ENCODE measurements at places on chromosomes 13 and 19. TPM values are rescaled to one million over a fixed set of nuclear protein-coding genes. Genes with fewer than 3 reads are reported as not detected.

PALM3 gene
- total RNA-seq, result 0.99 TPM

IGSF23 gene
- total RNA-seq, result not detected

- DNase-seq, result no peak
Observed at GRCh38 chr19:5681391-5682106, 722 bp downstream of the HSD11B1L start.

- DNase-seq, result no peak
Observed at GRCh38 chr19:55300886-55301458, 17.2 kb downstream of the BRSK1 start.

PLK5 gene
- total RNA-seq, result not detected

- no peak for DNase-seq
Observed at GRCh38 chr19:47123406-47123805, 7.2 kb upstream of the SAE1 start.

ZNF600 gene
- total RNA-seq, result 3.3 TPM

GRCh38 chr19:47247308-47247990 is 8.9 kb upstream of the CCDC9 start:
- peak; percentile 85 for DNase-seq

DNA sequence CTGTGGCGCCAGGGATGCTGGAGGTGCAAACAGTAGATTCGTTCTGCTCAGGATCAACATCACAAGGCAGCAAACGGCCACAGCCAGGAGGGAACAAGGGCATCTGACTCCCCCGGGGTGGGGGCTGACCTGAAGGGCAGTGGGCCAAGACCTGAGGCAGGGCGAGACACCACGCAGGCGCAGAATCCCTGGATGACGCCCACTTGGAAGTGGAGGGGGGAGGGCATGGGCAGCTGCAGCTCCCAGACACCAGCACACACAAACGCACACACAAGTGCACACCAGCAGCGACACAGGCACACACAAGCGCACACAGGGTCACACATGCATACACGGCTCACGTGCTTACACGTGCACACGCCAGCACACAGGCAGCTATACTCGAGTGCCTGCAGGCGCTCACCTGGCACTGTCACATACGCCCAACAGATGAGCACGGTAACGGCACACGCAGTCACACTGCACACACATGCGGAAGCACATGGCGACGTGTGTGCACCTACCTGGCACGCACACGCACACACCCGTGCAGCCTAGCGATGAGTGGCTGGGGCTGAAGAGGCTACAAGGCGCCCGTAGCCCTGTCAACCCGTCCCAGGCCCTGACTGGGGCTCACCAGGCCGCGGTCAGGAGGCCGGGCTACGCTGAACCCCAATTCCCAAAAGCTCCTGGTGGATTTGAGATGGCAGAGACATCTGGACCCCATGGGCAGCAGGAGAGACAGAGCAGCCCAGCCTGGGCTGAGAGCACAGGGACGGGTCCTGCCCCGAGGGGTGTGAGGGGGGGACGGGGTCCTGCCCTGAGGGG is 5.5 kb downstream of the C2CD4C start:
- DNase-seq, result no peak

ZGLP1 gene
- total RNA-seq, result 2.1 TPM

GRCh38 chr19:34678421-34678820 is 943 bp downstream of the ZNF302 start:
- DNase-seq, result no peak

- DNase-seq, result peak; percentile 54
Observed at GRCh38 chr19:50510700-50511068, 307 bp downstream of the JOSD2 start.

SYCN gene
- total RNA-seq, result not detected

TPTE2 gene
- not detected for total RNA-seq

DNA sequence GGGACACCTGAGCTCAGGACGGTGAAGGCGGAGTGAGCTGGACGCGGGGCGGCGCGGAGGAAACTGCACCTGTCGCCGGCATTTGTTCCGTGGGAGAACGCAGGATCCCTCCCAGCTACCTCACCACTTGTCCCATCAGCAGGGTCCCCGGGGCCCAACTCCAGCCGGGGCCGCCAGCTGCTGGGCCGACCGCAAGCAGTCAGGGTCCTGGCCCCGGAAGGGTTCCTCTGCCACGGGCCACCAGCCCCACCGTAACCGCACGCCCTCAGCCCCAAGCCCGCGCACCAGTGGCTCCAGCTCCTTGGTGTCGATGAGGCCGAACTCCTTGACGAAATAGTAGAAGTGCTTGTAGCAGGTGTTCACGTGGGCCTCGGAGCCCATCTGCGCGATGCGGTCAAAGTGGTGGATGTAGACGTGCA is 19.6 kb downstream of the MOB3A start:
- DNase-seq, result no peak

HNRNPA1L2 gene
- 9.4 TPM for total RNA-seq

DNA sequence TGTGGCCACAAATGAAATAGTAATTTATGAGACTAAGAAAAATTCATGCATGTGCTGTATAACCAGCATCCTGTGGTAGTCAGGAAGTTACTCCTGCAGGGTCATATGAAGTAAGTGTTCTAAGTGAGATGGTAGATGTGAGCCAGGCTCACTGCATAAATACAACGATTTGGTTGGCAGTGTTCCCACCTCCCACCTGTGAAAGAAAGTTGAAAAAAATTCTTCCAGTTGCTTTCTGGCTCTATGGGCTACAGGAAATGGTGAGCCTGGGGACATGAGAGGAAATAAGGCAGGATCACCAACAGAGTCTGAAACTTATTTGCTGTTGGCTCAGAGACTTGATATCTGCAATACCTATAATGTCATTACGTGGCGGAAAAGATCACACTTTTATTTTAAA is 301.7 kb upstream of the SPRY2 start:
- DNase-seq, result peak; percentile 61

UTP14C gene
- 17.0 TPM for total RNA-seq

C1QTNF9B gene
- not detected for total RNA-seq

DNA sequence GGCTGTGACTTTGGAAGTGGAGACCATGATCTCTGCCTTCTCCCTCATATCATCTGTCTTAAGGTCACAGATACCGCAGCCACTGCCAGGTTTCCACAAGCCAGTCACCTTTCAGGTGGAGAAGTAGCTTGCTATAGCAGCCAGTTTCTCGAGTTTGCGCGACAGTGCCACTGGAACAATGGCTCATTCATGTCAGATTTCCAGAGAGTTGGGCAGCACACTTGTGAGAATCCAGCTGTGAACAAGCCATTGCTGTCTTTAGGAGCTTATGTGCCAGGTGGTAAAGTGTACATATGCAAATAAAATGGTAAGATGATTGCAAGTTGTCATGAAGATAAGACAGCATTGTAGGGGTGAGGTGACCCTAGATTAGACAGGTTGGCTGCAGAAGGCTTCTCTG is 22.3 kb downstream of the GARRE1 start:
- peak; percentile 38 for DNase-seq

B3GNT3 gene
- total RNA-seq, result not detected

CILP2 gene
- total RNA-seq, result 1.1 TPM

GRCh38 chr13:108728370-108728769 is 99.0 kb downstream of the MYO16 start:
- DNase-seq, result no peak

DNA sequence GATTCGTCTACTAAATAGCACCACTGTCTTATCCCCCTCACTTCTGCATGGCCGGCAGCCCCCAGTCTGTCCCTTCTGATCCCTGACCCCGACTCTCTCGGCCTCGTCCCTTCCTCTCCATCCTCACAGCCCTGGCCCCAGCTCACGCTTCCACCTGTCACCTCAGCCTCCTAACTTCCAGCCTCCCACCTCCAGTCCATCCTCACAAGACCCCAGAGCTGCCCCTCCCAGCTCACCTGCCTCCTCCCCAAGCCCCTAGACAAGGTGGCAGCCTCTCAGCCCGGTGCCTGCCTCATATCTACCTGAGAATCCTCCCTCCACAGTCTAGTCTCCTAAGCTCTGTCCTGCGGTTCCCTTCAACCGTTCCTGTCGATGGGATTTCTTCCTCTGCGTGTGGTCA is 10.0 kb downstream of the KCNC3 start:
- DNase-seq, result no peak

POSTN gene
- not detected for total RNA-seq

- DNase-seq, result peak; percentile 39
Observed at GRCh38 chr19:46016426-46017094, 6.3 kb downstream of the PGLYRP1 start.

- DNase-seq, result no peak
Observed at GRCh38 chr13:103289681-103290080, 223.5 kb upstream of the SLC10A2 start.

- peak; percentile 35 for DNase-seq
Observed at GRCh38 chr19:47742634-47743033, 2.7 kb upstream of the NOP53 start.

DNA sequence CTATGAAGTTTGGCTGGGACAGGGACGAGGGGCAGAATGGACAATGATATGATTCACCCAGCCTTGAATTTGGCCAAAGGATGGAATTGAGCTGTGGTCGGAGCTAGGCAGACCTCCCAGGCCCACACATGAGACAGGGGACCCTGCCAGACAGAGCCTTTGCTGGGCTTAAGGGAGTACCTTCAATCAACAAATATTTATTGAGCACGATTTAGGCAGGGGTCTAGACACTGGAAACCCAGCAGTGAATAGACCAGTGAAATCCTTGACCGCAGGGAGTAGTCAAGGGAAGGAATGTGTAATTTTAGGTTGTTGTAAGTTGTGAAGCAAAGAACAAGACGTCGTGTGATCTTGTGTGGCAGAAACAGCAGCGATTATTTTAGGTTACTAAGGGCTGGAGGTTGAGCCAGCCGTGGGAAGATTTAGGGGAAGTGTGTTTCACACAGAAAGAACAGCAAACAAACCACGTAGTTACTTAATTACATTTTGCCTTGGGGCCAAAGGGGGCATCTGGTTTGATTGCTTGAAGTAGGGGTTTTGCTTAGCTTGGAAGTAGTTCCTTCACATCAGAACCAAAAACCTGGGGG is 16.9 kb upstream of the AP1M2 start:
- no peak for DNase-seq

- no peak for DNase-seq
Observed at GRCh38 chr13:110519046-110519445, 42.5 kb downstream of the RAB20 start.

GRCh38 chr19:18729933-18730530 is 46.6 kb downstream of the CRTC1 start:
- DNase-seq, result no peak

DNA sequence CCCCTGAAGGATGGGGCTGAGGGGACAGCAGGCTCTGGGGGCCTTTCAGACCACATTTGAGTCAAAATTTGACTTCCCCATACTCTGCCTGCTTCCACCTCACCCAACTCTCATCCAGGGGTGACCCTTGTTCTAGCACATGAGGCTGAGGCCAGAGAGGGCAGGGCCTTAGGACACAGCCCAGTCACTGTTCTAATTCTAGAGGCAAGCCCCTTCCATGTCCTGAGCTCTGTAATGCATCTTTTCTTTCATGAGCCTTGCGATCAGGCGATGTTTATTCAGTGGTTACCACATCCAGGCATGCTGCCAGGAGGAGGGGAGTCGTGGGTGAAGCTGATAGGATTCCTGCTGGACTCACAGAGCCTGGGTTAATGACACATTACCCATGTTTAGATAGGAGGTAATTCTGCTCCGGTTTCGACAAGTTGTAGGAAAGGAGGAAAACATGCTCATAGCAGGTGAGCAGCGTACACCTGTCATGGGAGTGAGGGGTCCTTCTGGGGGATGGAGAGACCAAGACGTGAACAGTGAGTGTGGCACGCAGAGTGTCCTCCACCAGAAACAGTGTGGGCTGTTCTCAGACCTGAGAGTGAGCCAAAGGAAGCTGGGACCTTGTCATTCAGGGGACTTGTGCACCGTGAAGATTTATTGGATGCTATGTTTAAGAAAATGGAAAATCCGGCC is 9.3 kb downstream of the RPS9 start:
- DNase-seq, result peak; percentile 95

DNA sequence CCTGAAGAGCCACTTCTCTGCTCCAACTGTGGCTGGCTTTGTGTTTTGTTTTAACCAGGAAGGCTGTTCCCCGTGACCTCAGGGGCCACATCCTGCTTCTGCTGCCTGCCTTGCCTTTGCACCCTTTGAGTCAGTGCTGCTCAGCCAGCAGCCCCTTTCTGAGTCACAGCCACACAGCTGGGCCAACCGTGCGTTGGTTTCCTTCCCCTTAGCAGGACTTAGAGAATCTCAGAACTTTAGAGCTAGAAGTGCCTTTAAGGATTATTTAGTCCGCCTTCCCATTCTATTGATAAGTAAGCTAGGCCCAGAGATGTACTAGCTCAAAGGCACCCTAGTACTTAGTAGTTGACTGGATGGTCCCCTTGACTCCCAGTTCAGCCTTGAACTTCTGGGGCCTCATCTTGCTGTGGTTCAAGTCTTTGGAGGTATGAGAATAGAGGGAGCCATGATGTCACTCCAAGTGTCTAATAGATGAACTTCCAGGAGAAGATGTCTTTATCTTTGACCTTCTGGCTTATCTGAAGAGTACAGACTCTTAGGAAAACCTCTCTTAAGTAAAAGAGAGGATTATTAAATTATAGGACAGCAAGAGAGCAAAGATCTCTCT is 8.0 kb downstream of the RGCC start:
- no peak for DNase-seq

- DNase-seq, result no peak
Observed at GRCh38 chr13:40586886-40587565, 79.4 kb downstream of the FOXO1 start.

- DNase-seq, result no peak
Observed at GRCh38 chr13:110137680-110138009, 169.3 kb downstream of the COL4A1 start.

DNA sequence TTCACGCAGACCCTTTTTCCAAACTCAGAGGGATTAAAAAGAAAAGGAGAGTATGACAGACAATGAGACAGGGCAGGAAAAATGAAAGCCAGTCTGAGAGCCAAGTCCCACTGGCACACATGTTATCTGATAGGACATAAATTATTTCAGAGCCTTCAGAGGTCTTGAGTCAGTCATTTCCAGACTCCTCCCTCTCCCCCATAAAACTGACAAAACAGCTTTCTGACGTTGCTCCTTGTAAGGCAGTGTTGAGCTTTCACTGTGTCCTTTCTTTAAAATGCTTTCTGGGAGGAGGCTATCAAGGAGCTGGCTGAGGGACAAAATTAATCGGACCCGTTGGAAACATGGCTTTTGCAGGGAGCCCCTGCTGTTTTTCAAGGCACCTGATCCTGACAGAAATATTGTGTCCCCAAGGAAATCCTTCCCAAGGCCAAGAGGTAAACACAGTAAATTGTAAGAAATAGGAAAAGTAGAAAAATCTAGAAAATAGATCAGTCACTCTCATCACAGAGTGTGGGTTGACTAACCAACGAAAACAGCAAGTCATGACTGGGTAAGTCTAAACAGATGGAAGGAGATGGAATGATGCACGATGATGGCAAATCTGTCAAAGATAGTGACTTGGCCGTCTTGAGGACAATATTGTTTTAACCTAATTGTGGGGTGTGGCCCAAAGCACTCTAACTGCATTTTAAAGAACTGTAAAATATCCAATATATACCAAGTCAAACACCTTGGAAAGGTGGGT is 89.7 kb downstream of the DCT start:
- no peak for DNase-seq

GRCh38 chr13:76828316-76828741 is 57.9 kb downstream of the KCTD12 start:
- no peak for DNase-seq

PEX11G gene
- not detected for total RNA-seq

DNA sequence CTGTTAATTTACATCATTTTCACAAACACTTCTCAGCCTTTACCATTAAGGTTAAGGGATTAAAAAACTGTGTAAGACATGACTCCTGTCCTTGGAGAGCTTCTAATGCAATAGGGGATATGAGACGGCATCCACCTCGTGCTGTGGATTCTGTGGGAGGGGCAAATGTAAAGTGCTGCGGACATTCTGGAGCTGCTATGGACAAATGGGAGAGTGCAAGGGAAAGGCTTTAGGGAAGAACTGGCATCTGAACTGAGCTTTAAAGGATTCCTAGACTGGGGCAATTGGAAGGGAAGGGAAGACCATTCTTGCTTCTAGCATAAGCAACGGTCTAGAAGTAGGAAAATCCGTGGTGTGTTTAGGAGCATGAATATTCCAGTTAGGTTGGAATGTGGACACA is 31.4 kb downstream of the CDADC1 start:
- DNase-seq, result no peak

Data from SJCRH30 (cell line).